ENCODE measurements at places on chromosomes 7 and 10.

DNA sequence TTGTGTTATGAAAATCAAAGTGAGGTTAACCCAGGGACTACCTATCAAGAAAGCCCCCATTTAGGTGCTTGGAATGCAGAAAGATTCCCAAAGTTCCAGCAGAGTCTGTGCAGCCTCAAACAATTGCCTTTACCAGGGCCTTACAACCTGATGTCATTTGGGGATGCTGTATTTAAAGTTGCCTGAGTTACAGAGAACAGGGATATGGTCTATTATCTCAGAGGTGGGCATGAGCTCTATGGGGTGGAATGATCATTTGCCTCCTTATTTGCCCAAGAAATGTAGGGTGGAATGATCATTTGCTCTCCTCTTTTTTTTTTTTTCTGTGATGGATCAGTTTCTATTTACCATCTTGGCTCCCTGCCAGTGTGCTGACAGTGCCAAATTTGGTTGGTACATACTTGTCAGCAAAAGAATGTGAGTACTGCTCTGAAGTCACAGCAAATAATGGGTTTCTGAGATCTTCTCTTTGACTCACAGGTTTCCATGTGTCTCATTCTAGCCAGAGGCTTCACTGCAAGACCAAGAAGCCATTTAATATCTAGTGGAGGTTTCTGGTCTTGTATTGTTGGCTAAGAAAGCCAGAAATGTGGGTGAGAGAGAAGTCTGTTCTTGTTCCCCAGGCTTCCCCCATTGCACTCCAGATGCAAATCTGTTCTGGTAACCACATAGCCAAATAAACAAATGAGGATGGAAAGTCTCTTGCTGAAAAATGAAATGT, 45.5 kb upstream of the ZNRF2 start:
- peak; percentile 85 for DNase-seq

- no peak for DNase-seq
Measured at GRCh38 chr10:62671104-62671503, 133.4 kb upstream of the ADO start.

DNA sequence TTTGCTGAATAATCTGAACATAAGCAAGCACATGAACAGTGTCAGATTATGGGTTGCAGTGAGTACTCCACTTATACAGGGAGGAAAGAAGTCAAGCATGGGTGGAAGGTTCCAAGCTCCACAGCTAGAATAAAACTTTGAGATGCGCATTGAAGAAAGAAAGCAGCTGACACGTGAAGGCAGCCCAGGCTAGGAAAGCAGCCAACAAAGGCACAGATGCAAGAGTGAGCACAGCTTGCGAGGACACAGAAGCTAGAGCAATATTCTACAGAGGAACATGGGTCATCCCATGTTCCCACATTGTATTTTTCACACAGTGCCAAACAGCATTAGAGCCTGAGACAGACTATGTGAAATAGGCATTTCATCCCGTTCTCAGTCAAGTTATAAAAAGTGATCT, 194.6 kb upstream of the TBX20 start:
- no peak for DNase-seq

GRCh38 chr10:86357676-86358075, 8.9 kb downstream of the GRID1 start:
- DNase-seq, result no peak

DNA sequence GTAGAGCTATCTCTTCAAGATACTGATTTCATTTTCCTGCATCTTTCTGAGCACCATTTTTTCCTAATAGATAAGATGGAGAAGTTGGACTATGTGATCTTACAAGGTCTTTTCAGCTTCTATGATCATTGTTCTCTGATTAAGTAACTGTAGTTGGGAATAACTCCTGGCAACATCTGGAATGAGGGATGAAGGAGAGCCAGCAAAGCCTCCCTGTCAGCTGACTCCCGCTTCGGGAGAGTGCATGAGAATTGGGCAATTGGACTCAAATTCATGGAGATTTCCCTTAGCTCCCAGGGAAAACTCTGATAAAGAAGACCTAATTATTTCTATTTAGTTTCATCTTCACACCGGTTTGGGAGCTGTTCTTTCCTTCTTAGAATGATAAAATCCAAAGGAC, 146.1 kb downstream of the CCDC71L start:
- DNase-seq, result no peak

GRCh38 chr10:94288361-94289101, 74.2 kb downstream of the NOC3L start:
- no peak for DNase-seq

DNA sequence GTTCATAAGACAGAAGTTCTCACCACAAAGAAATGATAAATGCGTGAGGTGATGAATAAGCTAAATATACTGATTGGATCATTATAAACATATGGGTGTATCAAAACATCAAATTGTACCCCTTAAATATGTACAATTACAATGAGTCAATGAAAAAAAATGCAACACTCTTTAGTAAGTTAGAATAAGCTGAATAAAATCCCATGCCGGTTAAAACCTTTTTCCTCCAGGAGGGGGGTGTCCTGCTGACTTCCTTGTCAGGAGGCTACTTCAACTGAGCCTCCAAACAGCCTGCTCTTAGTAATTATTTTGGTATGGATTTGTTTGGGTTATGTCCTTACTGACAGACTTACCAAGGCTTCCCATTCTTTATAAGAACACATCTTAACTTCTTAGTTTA, 649.1 kb downstream of the INHBA start:
- DNase-seq, result no peak

GRCh38 chr10:78514459-78514858, 480.8 kb downstream of the RPS24 start:
- DNase-seq, result no peak

Data from Daoy (cell line).